ENCODE measurements at places on chromosomes 5 and 9. TPM values are rescaled to one million over a fixed set of nuclear protein-coding genes. Genes with fewer than 3 reads are reported as not detected.

The BTNL8 gene
- polyA plus RNA-seq = 0.71 TPM

DNA sequence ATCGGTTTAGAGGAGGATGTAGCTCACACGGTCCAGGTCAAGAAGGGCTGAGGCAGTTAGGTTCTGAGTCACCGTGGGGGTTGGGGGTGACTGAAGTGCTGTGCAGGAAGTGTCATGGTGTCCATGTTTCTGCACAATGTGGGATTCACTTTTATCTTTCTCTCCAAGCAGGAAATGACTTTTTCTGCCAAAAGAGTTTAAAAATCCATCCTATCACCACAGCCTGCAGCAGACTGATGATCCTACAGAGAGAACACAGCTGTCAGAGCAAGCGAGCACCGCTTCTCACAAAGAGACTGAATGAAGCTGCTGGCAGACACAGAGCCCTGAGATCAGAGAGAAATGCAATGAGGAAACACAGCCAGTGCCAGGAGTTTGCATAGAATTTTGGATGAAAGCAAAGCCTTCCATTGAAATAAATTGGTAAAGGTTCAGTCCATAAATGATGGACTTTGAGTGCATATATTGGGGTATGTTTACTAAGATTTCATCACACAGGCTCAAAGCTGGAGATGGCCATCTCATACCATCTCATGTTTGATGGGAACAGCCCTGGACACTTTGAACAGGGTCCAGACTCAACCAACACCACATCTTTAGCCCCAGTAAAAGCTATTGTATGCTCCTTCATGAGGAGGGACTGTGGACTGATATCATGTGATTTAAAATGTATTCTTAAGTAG is 213.9 kb upstream of the FBXL7 start:
- DNase-seq = peak; percentile 9

The SLC9A3 gene
- 40.5 TPM for polyA plus RNA-seq

DNA sequence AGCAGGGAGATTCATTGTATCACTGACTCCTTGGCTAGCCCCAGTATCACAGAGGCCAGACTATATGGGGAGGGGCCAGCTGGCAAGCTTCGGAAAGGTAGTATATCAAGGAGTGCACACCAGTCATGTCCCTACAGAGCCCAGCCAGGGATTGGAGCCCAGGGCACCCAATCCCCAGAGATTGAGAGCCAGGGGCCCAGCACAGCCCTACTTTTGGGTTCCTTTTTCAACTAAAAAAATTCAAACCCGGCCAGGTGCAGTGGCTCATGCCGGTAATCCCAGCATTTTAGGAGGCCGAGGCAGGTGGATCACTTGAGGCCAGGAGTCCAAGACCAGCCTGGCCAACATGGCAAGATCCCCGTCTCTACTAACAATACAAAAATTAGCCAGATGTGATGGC is 5.4 kb upstream of the MYORG start:
- DNase-seq = no peak

DNA sequence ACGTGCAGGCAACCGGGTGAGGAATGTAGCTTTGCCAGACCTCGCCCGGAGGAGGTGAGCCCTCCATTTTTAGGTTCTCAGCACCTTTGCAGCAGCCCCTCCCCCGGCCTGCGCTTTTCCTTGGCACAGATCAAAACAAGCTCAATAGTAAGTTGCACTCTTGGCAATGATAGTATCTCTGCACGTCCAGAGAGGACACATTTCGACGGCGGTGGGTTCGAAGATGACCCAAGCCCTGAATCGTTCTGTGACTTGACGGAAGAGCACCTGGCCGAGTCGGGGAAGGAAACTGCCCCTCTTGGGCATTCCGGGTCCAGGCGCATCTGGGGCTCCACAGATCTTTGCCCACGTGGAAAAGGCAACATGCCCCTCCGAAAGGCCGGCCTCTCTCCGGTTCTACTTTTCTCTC is 904 bp downstream of the GDNF start:
- no peak for DNase-seq
